ENCODE measurements at places on chromosomes 7 and 10.
A peak's percentile ranks its signal among the peaks of the same experiment; 100 is the strongest.

GRCh38 chr7:29622335-29623265 lies 59.0 kb downstream of the PRR15 start:
- no peak for DNase-seq

DNA sequence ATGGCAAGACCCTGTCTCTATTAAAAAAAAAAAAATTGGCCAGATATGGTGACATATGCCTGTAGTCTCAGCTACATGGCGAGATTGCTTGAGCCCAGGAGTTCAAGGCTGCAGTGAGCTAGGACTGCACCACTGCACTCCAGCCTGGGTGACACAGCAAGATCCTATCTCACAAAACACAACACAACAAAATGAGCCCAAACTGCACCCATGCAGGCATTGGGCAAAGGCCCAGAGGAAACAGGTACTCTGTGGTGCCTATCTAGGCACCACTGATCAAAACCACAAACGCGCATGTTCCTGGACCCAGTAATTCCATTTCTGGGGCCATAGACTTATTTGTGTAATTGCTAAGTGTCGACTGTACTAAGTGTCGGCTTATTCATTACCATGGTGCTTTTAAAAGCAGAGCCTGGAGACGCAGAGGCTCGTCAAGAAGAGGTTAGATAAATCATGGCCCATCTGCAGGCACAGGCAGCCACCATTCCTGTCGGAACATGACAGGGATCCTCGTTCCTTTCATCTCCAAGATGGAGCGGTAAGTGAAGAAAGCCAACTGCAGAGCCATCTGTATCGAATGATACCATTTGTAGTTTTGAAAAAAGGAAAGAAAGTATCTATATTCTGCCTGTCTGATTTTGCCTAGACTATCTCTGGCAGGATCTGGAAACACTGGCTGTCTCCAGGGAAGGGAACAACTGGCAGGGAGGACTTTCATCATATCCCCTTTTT lies 160.4 kb upstream of the RHEB start:
- DNase-seq, result no peak

DNA sequence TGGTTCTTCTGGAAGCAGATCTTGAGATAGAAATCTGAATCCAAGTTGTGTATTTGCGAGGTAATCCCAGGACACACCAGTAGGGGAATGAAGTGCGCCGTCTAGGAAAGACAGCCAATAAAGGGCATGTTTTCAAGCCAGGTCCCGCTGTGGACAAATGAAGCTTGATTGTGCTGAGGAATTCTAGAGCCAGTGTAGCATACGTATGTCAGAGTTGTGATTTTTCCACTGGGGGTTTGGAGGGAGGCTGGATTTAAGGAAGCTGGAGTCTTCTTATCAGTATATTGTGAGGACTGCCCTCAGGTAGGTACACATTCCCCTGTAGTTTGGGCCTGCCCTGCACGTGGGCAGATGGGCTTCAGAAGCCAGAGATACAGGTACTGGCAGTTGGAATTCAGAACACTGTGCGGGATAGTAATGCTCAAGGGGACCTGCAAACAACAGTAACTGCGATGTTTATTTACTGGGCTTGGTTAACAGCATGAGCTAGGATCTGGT lies 50.9 kb downstream of the GALNT11 start:
- DNase-seq, result no peak

GRCh38 chr10:63683223-63683622 lies 162.0 kb downstream of the REEP3 start:
- no peak for DNase-seq

DNA sequence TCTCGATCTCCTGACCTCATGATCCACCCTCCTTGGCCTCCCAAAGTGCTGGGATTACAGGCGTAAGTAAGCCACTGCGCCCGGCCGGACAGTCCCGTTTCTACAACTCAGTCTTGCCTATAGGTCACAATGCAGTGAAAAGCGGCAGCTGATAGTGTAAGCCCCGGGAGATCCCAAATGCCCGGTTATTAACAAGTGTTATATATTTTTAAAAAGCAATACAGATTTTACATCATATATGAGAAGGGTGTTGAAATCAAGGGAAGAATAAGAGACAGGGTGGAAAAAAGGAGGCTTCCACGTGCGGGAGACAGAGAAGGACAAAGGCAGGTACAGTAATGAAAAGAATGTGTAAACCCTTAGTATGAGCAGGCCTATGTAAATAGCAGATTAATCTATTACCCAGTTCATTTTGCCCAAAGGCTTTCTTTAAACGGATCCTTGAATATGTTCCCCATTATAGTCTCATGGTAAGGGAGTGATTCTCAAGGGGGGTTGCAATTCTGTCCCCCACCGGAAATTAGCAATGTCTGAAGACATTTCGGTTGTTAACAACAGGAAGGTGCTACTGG lies 170.8 kb downstream of the PDE1C start:
- DNase-seq, result no peak

DNA sequence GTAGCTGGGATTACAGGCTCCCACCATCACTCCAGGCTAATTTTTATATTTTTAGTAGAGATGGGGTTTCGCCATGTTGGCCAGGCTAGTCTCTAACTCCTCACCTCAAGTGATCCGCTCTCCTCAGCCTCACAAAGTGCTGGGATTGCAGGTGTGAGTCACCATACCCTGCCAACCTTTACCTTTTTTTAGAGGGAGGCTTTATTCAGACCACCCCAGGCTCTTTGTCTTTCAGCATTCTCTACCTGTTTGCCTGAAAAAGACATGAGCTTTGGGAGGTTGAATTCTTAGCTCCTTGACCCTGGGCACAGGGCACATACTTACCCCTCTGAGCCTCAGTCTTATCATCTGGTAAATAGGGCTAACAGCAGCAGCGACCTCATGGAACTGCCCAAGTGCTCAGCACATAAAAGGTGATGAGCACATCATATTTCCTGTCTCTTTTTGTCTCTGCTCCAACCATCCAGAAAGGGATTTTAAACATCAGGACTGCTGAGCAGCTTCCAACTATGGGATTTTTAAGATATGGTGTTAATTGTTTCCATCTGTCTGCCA lies 17.0 kb downstream of the FRMPD2 start:
- no peak for DNase-seq

DNA sequence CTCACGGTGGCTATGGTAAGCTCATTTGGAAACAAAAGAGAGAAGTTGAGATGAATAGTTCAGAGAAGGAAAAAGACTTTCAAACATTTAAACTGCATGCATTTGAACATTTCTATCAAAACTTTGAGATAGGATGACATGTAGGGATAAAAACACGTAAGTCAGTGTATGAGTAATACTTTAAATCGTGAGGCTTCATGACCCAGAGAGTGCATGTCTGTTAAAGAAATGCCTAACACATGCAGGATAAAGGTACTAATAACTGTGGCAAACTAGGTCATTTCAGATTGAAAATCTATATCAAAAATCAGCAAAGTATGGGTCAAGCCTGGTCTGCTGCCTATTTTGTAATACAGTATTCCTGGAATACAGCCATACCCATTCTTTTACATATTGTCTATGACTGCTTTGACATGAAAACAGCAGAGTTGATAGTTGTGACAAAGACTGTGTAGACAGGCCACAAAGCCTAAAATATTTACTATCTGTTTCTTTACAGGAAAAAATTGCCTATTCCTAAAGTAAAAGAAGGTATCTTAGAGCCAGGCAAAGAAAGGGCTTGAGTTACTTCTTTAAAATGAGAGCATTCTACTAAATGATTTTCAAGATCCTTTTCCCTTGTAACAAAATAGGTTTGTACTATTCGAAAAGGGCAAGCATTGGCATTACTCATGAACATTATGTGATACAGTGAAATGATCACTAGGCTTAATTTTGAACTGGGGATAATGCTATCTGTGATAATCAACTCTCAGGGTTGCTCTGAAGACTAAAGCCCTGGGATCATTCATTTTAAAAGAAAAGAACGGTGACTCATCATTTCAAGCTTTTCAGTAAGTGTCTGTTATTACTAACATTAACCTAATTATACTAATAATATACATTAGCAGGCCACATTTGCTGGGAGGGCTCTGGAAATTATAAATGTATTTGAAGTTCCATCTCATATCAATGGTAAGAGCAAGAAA lies 185.9 kb downstream of the CRPPA start:
- no peak for DNase-seq

- DNase-seq, result no peak
Measured at GRCh38 chr7:30994206-30995100, 30.7 kb downstream of the GHRHR start.

DNA sequence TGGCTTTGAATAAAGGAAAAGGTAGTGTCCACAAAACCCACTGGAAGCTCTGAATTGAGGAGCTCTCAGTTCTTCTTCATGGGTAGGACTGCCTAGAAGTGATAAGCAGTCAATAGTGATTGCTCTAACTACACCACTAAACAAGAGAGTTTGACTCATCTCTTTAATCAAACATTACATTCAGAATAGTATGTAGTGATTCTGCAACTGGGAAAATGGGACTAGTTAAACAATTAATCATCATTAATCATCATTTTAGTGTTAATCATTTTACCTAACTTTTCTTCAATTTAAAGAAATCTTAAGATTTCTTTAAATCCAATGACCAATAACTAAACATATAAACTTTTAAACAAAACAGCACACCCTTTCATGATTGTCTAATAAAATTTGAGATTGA lies 484.0 kb upstream of the FZD8 start:
- no peak for DNase-seq

DNA sequence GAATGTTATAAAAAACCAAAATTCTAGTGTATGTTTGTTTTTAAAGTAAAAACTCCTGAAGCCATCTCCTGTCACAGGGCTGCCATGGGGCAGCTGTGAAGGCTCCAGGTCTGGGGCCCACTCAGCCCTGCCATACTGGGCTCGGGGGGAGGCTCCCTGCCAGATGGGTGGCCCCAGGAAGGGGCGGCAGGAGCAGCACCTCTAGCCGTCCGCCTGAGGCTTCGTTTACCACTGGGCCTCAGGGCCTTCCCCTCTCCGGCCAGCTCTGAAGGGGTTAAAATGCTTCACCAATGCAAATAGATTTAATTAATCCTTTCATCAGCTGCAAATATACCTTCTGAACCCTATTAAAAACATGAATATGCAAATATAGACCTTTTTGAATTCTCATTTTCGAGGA lies 139.0 kb downstream of the ELFN1 start:
- no peak for DNase-seq

GRCh38 chr10:29635711-29636144 lies 957 bp upstream of the SVIL start:
- DNase-seq, result no peak

DNA sequence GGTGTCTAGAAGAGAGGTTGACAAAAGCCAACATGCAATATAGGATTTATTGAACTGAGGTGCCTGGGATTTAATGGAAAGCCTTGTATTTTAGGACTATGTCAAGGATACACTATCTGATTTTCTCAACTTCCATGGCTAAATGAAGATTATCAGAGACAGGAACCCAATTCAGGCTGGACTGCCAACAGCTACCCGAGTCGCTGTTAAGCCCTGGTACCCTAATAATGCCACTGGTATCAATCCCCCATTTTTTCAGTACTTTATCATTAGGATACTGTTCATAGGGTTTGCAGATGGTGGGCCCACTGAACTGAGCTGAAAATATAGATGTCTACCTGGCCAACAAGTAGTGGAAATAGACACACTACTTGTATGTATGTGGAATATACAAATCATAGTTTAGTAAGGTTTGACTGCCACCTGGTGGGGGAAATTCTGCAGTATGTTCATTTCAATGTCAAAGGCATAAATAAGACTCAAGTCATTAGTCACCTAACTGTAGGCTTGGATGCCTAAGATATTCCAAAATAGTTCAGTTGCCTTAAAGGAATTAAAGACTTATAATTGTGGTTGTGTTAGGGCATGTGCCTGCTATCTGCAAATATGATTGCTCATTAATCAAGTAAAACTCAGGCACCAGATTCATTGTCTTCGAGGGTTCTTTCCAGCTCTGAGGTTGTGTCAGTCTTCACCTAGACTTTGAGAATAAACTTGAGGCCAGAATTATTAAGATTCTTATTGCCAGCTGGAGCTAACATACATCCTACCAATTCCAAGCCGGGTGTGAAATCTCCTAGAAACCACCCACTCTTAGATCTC lies 34.1 kb upstream of the NOBOX start:
- DNase-seq, result peak; percentile 7

DNA sequence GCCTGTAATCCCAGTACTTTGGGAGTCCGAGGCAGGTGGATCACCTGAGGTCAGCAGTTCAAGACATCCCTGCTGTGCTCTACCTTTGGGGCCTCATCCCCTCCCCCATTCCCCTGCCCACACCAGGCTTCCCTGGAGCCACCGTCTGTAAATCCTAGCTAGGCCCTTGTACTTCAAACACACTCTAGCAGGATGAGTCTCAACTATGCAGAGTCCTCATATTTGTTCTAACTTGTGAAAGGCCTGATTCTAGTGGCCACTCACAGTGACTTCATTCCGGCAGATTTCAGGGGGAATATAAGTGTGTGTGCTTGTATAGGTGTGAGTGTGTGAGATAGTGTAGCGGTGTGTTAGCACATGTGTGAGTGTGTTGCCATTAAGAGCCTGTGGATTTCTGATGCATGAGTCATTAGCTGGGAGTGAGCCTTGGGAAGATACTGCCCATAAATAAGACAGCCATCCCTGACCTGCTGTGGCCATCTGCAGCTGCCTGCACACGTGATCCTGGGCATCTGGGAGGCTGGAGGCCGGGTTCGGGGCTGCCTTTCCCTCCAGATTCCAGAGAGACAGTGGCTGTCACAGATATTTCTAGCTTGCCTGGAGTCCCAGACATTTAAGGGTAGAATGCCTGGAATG lies 1.7 kb upstream of the NEURL1 start:
- no peak for DNase-seq

DNA sequence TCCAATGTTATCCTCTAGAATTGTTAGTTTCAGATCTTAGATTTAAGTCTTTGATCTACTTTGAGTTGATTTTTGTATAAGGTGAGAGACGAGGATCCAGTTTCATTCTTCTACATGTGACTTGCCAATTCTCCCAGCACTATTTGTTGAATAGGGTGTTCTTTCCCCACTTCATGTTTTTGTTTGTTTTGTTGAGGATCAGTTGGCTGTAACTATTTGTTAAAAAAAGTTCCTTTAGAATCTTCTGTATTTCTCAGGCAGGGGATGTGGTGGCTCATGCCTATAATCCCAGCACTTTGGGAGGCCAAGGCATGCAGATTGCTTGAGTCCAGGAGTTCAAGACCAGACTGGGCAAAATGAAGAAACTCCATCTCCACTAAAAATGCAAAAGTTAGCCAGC lies 151.8 kb downstream of the JMJD1C start:
- DNase-seq, result no peak

GRCh38 chr7:113083132-113083815 lies 3.4 kb downstream of the GPR85 start:
- DNase-seq, result no peak

DNA sequence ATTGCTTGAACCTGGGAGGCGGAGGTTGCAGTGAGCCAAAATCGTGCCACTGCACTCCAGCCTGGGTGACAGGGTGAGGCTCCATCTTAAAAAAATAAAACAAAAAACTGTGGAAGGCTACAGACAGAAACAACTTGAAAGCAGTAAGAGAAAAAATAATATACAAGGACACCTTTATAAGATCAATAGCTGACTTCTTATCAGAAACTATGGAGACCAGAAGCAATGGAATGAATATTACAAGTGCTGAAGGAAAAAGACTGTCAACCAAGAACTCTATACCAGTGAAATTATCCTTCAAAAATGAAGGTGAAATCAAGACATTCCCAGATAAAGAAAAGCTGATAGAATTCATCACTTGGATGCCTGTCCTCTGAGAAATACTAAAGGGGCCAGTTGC lies 49.0 kb downstream of the RBAK start:
- DNase-seq, result no peak

Data from activated T-cell treated with anti-CD3 and anti-CD28 coated beads for 48 hours (primary cell).